ENCODE measurements at places on chromosomes 7 and 10.

GRCh38 chr7:43469051-43469450, 113.9 kb upstream of the STK17A start:
- DNase-seq: no peak

DNA sequence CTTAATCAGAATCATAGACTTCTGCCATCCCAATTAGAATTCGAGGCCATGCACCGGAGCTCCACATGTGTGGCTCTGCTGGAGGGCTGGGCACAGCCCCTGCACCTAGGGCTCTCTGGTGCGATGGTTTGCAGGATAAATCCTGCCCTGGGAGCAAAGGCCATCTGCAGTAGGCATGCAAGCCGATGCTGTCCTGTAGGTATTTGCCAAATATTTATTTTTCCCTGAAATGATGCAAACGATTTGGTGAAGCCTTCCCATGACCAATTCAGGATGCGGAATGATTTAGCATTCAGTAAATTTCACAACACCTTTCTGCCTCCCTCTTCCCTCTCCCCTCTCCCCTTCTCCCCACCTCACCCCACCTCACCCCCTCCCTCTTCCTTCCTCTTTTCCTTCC, 170.6 kb downstream of the EBF3 start:
- no peak for DNase-seq

GRCh38 chr10:119469325-119469707, 73.2 kb downstream of the RGS10 start:
- no peak for DNase-seq

DNA sequence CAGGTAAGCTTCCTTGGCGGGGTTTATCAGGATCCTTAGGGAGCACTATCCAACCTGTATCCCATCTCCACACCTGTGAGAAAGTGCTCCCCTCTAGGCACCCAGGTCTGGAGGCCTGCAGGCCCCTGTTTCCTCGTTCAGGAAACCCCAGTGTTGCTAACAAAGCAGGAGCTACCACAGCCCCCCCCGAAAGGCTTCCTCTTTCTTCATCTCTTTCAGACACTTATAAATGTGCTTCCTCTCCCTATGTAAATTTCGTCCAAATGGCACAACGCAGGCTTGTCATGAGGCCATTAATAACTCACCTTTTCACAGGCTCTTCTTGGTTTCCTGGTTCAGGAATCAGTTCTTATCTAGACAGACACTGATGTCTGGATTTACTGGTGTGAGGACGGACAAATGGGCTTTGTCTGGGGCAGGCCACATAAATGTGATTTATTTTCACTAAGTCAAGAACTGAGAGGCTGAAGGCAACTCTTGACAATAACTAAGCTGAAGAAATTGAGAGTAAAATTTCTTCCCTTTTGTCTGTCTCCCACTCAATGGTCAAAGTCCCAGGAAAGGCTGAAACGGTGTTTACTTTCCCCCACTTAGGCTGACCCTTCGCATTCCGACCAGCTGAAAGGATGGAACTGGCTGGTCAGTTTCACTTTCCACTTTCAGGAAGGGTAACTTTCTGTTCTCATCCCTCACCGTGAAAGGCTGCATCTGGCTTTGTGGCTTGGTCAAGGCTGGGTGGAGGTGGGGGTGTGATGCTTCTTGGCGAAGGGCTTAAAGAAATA, 46.8 kb downstream of the PIK3AP1 start:
- DNase-seq: no peak

- no peak for DNase-seq
Observed at GRCh38 chr7:20064974-20065862, 152.0 kb downstream of the MACC1 start.

DNA sequence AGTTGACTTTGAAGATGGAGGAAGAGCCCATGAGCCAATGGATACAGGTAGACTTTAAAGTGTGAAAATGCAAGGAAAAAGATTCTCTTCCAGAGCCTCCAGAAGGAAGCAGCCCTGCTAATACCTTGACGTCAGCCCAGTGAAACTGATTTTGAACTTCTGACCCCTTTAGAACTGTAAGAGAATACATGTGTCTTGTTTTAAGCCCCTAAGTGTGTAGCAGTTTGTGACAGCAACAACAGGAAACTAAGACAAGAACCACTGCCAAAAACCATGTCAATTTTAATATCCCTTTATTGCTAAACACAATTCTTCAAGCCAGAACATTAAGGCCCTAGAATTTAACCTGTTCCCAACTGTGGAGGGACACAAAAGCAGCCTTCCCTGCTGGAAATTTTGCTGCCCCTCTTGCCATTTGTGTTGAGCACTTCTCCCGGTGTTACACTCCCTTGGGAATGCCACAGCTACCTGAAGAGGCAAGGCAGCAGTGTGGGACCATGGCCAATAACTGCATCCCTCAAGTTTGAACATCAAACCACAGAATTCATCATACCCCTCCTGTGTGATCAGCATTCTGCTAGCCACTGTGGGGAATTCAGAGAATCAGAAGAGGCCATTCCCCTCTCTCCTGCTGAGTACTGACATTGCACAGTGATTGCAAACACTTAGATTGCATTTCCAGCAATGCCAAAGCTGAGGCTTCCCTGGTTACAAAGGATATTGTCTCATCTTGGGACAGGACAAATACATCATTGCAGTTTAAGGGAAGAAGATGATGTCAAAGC, 12.3 kb upstream of the CCDC172 start:
- DNase-seq: no peak

DNA sequence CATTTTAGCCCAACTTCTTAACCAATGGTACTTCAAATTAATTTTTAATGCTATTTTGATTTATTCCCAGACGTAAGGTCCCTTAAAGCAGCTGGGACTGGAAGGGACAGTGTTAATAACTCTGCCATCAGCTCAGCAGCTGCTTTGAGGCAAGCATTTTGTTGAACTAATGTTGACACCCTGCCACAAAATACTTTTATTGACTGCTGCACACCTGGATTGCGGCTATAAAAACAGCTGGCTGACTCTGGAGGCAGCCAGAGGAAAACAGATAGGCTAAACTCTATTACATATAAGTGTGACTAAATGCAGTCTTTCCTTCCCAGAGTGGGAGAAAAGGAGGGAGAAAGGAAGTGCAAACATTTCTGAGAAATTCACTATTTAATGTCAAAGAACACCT, 77.6 kb downstream of the ETV1 start:
- no peak for DNase-seq

DNA sequence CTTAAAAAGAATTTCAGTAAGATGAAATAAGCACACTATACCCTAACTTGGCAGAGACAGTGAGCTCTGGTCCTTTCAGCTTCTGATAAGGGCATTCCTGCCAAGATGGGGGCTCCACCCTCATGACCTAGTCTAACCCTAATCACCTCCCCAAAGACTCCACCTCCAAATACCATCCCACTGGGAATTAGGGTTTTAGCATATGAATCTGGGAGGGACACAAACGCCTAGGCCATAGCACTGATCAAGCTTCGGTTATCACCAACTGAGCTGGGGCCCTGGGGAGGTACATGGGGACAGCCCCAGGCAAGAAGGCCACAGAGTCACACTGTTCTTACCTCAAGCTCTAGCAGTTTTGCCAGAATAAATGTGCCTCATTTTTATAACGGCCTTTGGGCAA, 31.4 kb downstream of the PALS2 start:
- DNase-seq: no peak

DNA sequence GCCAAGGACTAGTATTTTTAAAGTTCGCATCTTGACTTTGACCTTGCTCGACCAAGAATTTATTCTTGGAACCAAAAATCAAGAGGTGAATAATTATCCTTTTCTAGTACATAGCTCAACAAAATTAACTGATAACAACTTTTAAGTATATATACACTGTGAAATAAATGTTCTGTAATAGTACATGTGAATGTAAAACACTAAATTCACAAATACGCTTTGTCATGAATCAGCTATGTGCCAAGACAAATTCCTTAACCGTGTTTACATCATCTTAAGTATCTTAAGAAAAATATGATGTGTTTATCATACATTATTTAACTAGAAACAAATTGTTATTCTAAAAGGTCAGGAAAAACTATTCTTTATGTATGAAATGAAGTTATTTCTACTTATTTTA, 83.3 kb downstream of the CUL2 start:
- DNase-seq: no peak

DNA sequence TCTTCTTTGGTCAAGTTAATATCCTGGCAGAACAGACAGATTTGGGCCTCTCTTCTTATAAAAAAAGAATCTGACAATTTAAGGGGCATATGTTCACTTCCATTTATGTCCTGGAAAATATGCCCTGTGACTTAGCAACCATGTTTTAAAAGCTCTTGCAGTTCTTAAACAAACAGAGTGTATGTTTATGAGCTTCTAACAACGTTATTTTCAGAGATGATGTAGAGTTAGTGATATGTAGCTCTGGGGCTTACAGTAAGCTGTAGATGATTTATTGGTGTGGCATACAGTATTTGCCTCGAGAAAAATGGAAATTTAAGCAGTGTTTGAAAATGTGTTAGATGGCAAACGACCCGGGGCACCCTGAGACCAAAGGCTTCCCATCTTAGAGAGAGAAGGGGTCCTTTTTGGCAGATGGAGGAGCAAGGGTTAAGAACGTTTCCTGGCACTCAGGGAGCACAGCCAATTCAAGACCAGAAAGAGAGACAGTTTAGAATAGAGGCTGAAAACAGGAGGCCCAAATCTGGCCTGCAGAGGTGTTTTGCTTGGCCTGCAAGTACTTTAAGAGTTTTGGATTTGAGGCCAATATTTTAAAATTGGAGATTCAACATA, 397.5 kb downstream of the KCNMA1 start:
- no peak for DNase-seq

- no peak for DNase-seq
Observed at GRCh38 chr10:16867556-16867955, 50.3 kb upstream of the RSU1 start.

- no peak for DNase-seq
Observed at GRCh38 chr10:88080213-88080612, 216.8 kb downstream of the PTEN start.

DNA sequence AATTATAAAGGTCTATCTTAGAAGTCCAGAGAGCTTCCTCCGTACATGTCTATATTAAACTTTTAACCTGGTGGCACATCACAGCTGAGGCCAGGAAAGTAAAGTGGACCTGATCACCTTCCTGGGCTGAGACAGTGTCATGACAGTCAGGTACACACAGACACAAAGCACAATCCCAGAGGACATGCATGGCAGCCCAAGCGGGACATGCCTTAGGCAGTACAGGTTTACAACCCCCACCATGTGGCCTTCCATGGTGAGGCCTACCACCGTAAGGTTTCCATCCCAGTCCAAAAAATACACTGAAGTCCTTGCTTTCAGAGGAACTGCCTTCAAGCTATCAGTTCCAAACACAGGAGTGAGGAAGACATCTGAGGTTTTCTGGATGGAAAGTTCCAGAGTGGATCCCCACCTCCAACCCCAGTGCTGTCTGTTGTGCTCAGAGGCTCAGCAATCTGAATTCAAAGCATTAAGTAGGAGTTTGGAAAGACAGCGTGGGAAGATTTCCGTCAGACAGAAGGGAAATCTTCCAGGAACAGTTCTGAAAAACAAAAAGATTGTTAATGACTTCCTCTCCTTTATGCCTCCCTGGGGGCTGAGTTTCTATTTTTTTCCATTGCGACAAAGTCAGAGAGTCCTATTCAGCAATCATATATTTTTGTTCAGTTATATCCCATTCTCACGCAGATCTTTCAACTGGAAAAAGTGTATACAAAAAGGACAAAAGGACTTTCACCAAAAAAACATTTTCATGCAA, 20.1 kb downstream of the IFIT3 start:
- DNase-seq: no peak

- no peak for DNase-seq
Observed at GRCh38 chr10:99374972-99375371, 45.8 kb downstream of the CNNM1 start.

GRCh38 chr7:40463446-40463845, 328.6 kb downstream of the SUGCT start:
- DNase-seq: no peak

DNA sequence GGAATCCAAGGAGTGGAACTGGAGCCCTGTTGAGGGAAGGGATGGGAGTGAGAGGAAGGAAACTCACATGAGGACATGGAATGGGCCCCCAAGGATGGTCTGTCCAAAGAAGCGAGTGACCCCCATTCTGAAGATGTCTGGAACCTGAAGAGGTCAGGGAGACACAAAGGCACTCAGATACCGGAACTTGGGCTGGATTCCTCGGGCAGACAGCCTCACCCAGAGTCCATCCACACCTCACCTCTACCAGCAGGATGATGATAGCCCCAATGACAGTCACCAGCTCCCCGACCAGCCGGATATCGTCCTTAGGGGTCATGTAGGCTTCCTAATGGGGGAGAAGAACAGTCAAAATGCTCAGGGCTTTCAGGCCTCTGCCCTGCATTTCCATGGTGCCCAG, 10.7 kb downstream of the TRPV6 start:
- DNase-seq: no peak

- no peak for DNase-seq
Observed at GRCh38 chr7:150800581-150801241, at the start of gene TMEM176A. Gene TMEM176A (plus strand): TSS chr7:150800769. CDS start chr7:150801551, 782 bp downstream.

- DNase-seq: no peak
Observed at GRCh38 chr7:128167042-128167701, 73.9 kb upstream of the LEP start.

- no peak for DNase-seq
Observed at GRCh38 chr10:130244031-130244927, 108.1 kb downstream of the GLRX3 start.

DNA sequence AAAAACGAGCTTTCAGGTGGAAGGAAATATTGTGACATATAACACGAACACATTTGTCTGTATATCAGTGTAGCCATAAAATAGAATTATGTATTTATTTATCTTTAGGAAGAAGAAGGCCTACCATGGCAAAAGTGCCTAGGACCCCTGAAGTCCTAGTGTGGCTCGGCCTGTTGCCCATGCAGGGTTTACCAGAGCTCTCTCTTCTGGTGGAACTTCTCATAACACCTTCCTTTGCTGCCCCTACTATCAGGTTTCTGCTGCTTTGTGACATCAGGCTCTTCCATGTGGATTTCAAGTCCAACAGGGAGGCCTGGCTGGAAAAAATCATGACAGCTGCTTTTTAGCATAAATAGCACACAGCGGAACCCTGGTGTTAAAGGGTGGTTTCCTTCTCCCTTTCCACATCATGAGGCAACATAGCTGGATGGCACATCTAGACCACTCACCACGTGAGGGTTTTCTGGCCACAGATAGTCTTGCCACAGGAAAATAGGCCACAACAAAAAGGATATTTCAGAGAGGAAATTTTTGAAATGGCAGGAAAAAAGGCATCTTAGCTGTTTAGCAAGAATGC, 44.8 kb upstream of the ADO start:
- no peak for DNase-seq

GRCh38 chr10:92238586-92239098, 52.2 kb downstream of the CPEB3 start:
- DNase-seq: no peak

DNA sequence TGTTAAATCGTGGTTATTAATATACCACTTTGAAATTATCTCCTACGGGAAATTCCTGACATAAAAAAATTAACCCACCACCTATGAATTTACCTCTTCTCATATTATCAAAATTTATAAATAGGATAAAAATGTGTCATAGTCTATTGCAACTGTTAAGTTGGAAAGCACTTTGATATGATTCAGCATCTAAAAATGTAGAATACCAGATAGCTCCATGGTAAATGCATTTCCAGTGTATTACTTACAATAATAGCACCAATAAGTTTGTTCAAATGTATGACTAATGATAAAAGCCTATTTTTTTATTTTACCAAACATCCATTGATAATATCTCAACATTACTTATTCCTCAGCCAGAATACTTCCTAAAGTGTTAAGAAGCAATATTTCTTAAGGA, 13.6 kb upstream of the KCND2 start:
- no peak for DNase-seq
